ENCODE measurements at places on chromosomes 1 and 21. TPM values are rescaled to one million over a fixed set of nuclear protein-coding genes. Genes with fewer than 3 reads are reported as not detected.

GRCh38 chr1:206030714-206031113 lies 7.0 kb upstream of the CTSE start:
- no peak overlapping the region for H3K27ac ChIP-seq
- H3K4me1 ChIP-seq: no peaks in the 10 kb centered on the region
- DNase-seq: peak; percentile 73
- H3K36me3 ChIP-seq: no peaks in the 10 kb centered on the region
- peaks cover 5% of the 10 kb centered on the region for H3K27me3 ChIP-seq
- no peak overlapping the region for H3K4me3 ChIP-seq

GRCh38 chr1:46820076-46820475 lies 21.2 kb downstream of the CYP4B1 start:
- H3K27me3 ChIP-seq: no peaks in the 10 kb centered on the region
- no peak overlapping the region for H3K27ac ChIP-seq
- no peaks in the 10 kb centered on the region for H3K4me1 ChIP-seq
- no peak for DNase-seq

DNA sequence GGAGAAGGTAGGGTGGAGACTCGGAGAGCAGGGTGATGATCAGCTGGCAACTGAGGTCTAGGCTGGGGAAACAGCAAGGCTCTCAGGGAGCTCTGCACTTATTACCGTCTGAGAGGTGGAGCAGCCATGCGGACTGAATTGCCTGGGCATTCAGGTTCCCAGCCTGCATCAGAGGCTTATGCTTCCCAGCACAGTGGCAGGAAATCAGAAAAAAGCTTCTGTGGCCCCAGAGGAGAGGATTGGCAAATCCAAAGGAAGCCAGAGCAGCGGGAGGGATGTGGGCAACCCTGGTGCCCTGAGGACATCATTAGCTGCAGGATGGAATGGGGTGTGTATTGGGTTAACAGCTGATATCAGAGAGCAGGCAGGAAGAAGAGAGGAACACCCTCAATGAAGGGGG lies 374.1 kb upstream of the POU3F1 start:
- no peaks in the 10 kb centered on the region for H3K4me1 ChIP-seq
- no peak overlapping the region for H3K4me3 ChIP-seq
- no peaks in the 10 kb centered on the region for H3K36me3 ChIP-seq

GRCh38 chr1:246003442-246003730 lies 503.7 kb downstream of the SMYD3 start:
- no peak for DNase-seq
- H3K27ac ChIP-seq: no peak overlapping the region
- no peaks in the 10 kb centered on the region for H3K27me3 ChIP-seq
- peaks cover 18% of the 10 kb centered on the region for H3K4me1 ChIP-seq
- no peaks in the 10 kb centered on the region for H3K36me3 ChIP-seq
- H3K4me3 ChIP-seq: no peak overlapping the region

DNA sequence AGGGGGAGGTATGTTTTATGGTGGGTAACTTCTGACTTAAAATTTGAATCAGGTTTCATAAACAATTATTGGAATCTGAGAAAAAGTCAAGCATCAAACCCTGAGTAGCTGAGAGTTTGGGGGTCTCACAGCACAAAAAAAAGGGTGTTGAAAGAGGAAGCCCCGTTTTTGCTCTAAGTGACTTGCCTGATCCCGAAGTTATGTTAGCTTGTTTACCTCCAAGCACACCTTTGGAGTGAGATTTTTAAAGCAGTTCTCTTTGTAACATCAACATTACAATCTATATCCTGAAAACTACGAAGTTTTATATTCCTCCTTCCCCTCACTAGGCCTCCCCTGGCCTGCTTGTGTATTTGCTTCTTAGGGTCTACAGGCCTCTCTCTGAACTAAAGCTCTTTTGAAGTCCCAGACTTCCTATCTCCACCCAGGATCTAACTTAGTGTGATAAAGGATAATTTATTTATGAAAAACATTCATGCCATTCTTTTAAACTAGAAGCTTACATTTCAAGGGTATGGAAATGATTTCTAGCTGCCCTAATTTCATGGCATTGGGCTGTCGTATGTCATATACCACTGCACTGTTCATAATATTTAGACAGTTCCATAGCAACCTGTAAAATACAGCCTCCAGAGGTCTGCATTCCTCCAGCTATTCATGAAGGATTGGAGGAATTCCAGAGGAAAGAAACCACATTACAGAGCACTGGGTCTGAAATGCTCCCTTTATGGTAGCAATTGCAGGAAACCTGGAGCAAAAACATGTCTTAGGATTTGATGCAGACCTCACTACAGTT lies 36.1 kb upstream of the RGS1 start:
- no peaks in the 10 kb centered on the region for H3K36me3 ChIP-seq
- H3K27me3 ChIP-seq: no peaks in the 10 kb centered on the region
- peaks cover 33% of the 10 kb centered on the region for H3K4me1 ChIP-seq
- H3K4me3 ChIP-seq: no peak overlapping the region
- DNase-seq: no peak

- H3K4me3 ChIP-seq: no peak overlapping the region
- DNase-seq: no peak
- no peaks in the 10 kb centered on the region for H3K36me3 ChIP-seq
- no peak overlapping the region for H3K27ac ChIP-seq
Observed at GRCh38 chr1:21201650-21202049, 25.0 kb upstream of the EIF4G3 start.

PDC gene
- not detected for total RNA-seq

GUCA2A gene
- not detected for total RNA-seq

NBPF14 gene
- 23.2 TPM for total RNA-seq

LCK gene
- total RNA-seq: 0.81 TPM

TMEM51 gene
- 20.7 TPM for total RNA-seq

SDCCAG8 gene
- 37.7 TPM for total RNA-seq

SPATA45 gene
- not detected for total RNA-seq

RBP7 gene
- 4.2 TPM for total RNA-seq

Measured in sigmoid colon (tissue), 7 donors.